Frontal cortex (tissue), 4 donors: ENCODE measurements at places on chromosomes 5 and 9. TPM values are rescaled to one million over a fixed set of nuclear protein-coding genes. Genes with fewer than 3 reads are reported as not detected.

Gene SLCO6A1
- 0.41 TPM for total RNA-seq

Gene NKD2
- total RNA-seq, result 2.9 TPM

Gene LAMC3
- total RNA-seq, result 2.4 TPM

Gene DIPK1B
- 26.9 TPM for total RNA-seq

Gene FGD3
- total RNA-seq, result 17.9 TPM

Gene CXCL14
- 7.7 TPM for total RNA-seq

Gene PRDM9
- not detected for total RNA-seq

Gene TAF7
- total RNA-seq, result 119 TPM

Gene NR6A1
- total RNA-seq, result 1.6 TPM

Gene ADAMTSL2
- 2.4 TPM for total RNA-seq

Gene ARHGEF37
- 1.2 TPM for total RNA-seq

Gene ANXA6
- total RNA-seq, result 48.9 TPM

Gene DMRT2
- not detected for total RNA-seq

Gene ADAMTS12
- total RNA-seq, result 1.2 TPM

Gene HTR1A
- total RNA-seq, result 20.4 TPM

Gene RANBP3L
- 10.6 TPM for total RNA-seq

Gene PIK3R1
- 128 TPM for total RNA-seq

Gene NLN
- total RNA-seq, result 64.4 TPM

Gene EGFLAM
- total RNA-seq, result 2.9 TPM

Gene GGTA1
- total RNA-seq, result 2.4 TPM

Gene CCL21
- not detected for total RNA-seq

Gene FOXD4L5
- under 0.01 TPM for total RNA-seq

Gene IER5L
- 33.8 TPM for total RNA-seq

Gene NR5A1
- not detected for total RNA-seq

Gene ARRDC3
- total RNA-seq, result 259 TPM

Gene SAXO1
- total RNA-seq, result not detected

Gene SPATA31C1
- total RNA-seq, result not detected

Gene C5orf58
- not detected for total RNA-seq

Gene CRHBP
- total RNA-seq, result 7.3 TPM

Gene HMCN2
- total RNA-seq, result under 0.01 TPM

Gene SMIM23
- total RNA-seq, result not detected

Gene BTNL9
- 2.9 TPM for total RNA-seq
